Right renal cortex interstitium (tissue), 3 donors: ENCODE measurements at places on chromosomes 6 and 20.

- DNase-seq: no peak
Observed at GRCh38 chr6:5524110-5524509, 262.8 kb downstream of the FARS2 start.

- DNase-seq: no peak
Observed at GRCh38 chr6:56683882-56684281, 41.2 kb upstream of the DST start.

DNA sequence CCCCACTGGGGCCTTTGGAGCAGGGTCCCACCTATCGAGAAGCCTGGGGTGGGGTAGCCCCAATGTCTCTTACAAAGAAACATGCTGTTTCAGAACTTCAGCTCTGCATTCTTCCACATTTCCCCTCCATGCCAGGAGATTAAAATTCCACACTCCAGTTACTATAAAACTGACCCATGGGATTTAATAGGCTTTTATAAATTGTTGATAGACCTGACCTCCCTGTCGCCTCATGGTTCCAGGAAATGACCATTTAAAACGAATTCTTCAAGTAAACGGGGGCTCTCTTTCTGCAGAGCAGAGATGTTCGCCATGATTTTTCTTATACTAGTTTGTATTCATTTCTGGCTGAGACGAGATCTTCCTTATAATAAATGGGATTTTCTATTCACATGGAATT, 19.3 kb downstream of the RIN2 start:
- no peak for DNase-seq

DNA sequence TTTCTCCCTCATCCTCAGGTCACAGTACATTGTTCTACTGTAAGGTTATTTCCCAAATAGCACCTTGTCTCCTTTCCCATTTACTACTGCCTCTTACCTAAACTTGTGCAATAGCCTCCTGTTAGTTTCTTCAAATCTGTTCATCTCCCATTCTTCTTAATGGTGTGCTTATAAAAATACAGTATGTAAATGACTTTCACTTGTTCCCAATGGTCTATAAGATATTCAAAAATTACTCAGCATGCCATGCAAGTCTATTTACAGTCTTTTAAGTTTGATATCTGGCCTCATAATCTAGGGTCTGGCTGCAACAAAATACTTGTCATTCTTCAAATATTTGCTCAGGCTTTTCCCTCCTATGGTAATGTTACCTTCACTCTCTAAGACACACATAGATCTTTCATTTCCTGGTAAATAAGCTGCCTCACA, 31.5 kb upstream of the RHAG start:
- no peak for DNase-seq

DNA sequence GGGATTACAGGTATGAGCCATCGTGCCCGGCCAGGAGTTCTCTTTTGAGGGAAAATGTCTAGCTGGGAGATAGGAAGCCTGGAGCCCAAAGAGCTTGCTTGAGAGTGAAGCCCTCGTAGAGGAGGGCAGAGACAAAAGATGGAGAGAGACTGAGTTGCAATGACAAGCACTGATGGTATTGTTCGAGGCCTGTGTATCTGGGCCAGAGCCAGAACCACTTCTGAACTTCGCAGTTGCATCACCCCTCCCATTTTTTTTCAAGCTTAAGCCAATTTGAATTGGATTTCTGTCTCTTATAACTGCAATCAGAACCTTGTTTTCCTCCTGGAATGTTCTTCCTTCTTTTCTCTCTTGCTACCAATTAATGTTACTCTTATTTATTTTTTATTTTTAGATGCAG, 83.1 kb downstream of the KCNB1 start:
- DNase-seq: no peak

DNA sequence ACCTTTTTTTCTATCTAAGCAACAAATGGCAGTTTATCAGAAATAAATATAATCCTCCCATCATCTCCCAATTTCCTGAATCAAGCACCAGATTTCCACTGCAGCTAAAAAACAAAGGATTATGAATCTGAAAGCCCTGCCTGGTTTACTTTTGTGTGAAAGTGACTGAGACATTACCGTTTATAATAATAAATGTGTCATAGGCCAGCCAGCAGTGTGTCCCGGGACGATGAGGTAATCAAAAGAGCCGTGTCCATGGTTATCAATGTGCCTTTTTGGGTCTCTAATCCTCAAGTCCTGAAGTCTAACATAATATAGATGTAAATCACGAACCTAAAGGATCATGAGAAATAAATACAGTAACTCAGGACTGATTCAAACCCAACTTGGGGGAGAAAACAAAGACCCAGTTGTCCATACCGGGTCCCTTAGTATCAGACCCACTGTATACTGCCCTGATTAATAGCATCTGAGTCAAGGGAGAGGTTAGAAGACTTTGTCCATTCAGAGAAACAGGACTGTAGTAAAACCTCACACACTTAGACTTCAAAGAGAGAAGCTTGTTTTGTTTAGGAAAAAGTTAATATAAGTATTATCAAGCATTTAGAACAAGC, 149.1 kb downstream of the SASH1 start:
- DNase-seq: no peak

GRCh38 chr6:31559958-31560696, 12.0 kb upstream of the LTA start:
- no peak for DNase-seq

DNA sequence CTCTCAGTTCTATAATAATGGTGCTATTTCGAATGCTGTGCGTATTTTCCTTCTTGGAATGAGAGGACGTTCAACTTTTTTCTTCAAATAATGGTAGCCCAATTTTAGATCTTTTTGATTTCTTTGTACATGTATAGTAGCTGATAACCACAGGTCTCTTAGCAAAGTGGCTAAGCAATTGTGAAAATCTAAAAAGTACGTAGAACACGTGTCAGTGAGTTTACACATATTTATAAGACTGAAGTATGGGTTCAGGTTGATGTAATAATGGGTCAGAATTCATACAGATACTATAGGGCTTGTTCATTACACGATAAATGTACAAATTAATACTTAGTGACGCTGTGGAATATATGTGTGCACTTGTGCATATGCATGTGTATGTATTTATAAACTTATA, 1.3 kb downstream of the SMIM13 start:
- DNase-seq: no peak

- peak; percentile 59 for DNase-seq
Observed at GRCh38 chr6:149648148-149649145, at the start of gene KATNA1. KATNA1 (minus strand) TSS chr6:149648714; CDS start chr6:149638547, 10,167 bp downstream.

- no peak for DNase-seq
Observed at GRCh38 chr6:137708481-137708880, 158.6 kb upstream of the TNFAIP3 start.

- DNase-seq: no peak
Observed at GRCh38 chr6:139801571-139802321, 427.3 kb upstream of the CITED2 start.

DNA sequence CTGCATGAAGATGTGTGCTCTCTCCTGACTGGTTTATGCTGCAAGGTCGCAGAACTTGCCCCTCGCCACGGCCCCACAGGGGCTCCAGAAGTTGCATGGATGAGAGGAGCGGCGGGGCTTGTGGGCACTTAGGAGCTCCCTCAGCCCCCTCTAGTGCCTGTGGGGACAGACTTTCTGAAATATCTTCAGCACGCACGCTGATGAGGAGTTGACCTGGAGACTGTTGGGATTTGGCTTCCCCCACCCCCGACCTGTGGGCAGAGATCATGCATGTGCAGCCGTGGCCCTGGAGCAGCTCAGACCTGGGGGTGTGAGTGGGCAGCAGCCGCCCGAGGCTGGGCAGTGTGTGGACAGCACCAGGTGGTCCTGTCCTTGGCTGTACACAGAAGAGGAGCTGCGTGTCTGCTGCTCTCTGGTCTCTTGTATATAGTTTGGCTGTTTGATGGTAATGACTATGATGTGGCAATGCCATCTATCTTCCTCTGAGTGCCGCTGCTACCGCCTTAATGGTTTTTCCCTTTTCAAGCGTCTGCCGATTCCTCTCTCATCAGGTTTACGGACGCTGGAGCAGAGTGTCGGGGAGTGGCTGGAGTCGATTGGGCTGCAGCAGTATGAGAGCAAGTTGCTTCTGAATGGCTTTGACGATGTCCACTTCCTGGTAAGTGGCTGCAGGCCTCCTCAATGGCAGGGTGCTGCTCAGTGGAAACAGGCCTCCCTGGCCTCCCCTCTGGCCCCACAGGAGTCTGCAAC, 81.4 kb downstream of the TCP11 start:
- DNase-seq: no peak

GRCh38 chr20:36989797-36990196, 38.3 kb upstream of the SAMHD1 start:
- no peak for DNase-seq

- no peak for DNase-seq
Observed at GRCh38 chr6:291204-291696, 1.0 kb upstream of the DUSP22 start.

- DNase-seq: no peak
Observed at GRCh38 chr20:275791-276190, 14.8 kb downstream of the C20orf96 start.

DNA sequence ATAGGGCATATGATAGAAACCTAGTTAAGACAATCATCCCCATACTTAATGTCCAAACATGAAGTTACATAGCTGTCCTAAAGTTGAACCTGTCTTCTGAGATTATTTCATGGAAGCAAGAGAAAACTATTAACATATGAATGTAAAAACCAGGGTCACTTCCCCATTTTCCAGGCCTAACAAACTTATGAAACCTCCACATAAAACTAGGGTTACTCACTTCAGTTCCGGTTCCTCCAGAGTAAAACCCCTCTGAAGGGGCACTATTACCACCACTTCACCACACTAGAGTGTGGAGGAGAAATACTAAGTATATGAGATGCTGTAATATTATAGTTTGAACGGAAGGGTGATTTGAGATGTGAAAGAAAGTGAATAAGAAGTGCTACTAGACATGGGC, 14.9 kb downstream of the PRKN start:
- no peak for DNase-seq

DNA sequence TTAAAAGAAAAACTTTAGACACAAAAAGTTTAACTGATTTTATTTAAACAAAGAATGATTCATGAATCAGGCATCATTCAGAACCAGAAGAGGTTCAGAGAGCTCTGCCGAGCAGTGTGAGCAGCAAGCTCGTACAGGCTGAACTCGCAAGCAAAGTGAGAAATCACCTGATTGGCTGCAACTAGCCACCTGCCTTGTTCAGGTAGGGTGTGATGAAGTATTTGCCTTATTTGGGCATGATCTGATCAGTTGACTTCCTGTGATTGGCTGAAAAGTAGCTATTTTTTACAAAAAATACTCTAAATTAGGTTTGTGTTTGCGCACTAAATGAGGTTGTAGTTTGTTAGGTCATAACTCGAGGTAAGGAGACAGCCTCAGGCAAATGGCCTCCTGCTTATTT, 80.7 kb downstream of the HIVEP1 start:
- no peak for DNase-seq

GRCh38 chr20:24692446-24693200, 223.2 kb downstream of the SYNDIG1 start:
- no peak for DNase-seq

GRCh38 chr6:33161354-33162331, 30.6 kb downstream of the COL11A2 start:
- DNase-seq: peak; percentile 45

DNA sequence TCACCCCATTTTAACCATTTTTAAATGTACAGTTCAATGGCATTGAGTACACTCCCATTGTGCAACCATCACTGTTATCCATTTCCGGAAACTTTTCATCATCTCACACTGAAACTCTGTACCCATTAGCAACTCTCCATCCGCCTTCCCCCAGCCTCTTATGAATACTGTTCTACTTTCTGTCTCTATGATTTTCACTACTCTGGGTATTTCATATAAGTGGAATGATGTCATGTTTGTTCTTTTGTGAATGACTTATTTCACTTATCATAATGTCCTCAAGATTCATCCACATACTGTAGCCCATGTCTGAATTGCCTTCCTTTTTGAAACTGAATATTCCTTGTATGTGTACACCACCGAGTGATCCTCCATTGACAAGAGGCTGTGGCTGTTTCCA, 92.9 kb upstream of the TOX2 start:
- DNase-seq: no peak

DNA sequence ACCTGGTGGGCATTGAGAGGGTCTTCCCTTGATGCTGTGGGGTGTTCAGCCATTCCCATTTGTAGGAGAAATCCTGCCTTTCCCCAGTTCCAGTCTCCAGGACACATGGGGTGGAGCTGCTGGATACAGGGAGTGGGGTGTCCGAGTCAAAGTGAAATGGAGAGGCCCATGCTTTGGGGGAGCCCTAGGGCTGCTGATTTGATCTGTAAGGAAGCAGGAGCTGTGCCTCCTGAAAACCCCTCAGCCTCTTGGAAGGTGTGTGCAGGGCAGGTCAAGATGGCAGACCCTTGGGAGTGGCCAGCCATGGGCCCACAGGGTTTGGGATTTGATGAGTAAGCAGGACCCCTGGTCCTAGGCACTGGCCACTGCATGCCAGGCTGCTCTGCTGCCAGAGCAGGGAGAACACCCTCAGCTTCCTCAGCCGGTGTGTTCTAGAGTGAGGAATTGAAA, 82.0 kb downstream of the SERAC1 start:
- no peak for DNase-seq

GRCh38 chr20:24208652-24209051, 220.1 kb upstream of the GGTLC1 start:
- no peak for DNase-seq

DNA sequence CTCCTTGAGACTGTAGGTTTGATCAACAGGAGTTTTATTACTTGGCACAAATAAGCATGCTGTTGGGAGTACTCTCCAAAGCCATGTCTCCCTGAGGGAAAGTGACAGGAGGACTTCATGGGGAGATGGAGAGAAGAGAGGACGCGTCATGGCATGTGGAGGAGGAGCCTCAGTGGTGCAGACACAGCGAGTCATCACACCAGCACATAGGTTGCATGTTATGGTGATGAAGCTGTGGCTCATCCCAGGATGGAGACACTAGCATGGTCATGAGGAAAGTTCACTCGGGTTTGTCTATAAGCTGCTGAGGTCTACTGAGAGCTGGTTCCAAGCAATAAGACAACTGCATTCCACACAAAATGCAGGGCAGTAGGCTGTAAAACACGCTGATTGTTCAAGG, 13.2 kb upstream of the SSTR4 start:
- no peak for DNase-seq

GRCh38 chr6:137472641-137473137, 21.5 kb downstream of the OLIG3 start:
- no peak for DNase-seq

- no peak for DNase-seq
Observed at GRCh38 chr6:159137676-159138075, 31.5 kb upstream of the FNDC1 start.
